Prostate gland (tissue), 2 donors: ENCODE measurements at places on chromosomes 7 and 10. TPM values are rescaled to one million over a fixed set of nuclear protein-coding genes. Genes with fewer than 3 reads are reported as not detected.

The TNRC18 gene
- total RNA-seq, result 290 TPM

The SPDYE2 gene
- 1.8 TPM for total RNA-seq

The MDFIC gene
- 17.2 TPM for total RNA-seq

The HECW1 gene
- 1.4 TPM for total RNA-seq

The FXYD4 gene
- total RNA-seq, result not detected

The GIMAP2 gene
- 16.1 TPM for total RNA-seq

The TMEM229A gene
- total RNA-seq, result not detected

The TMEM236 gene
- total RNA-seq, result 0.14 TPM

The CALHM1 gene
- not detected for total RNA-seq

The MMRN2 gene
- 26.1 TPM for total RNA-seq

- DNase-seq, result no peak
These were observed 39.4 kb upstream of the ATOH7 start for GRCh38 chr10:68271196-68271882.

DNA sequence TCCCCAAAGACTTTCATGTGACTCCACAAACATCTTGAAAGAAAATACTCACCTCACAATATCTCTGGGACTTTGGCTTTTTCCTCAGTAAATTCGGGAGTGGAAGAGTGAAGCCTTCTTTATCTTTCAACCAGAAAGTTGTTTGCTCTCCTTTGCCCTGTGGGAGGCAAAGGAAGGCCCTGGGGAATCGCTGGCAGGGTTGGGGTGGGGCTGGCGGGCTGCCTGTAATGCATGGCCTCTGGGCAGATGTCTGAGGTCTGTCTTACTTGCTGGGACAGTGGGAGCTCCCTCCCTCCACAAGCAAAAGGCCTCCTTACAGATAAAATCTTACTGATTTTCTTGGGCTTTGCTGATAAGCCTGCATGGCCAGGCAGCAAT is 24.9 kb downstream of the TECTB start:
- DNase-seq, result no peak

- DNase-seq, result no peak
These were observed 413.5 kb downstream of the NRG3 start for GRCh38 chr10:82288461-82288881.

DNA sequence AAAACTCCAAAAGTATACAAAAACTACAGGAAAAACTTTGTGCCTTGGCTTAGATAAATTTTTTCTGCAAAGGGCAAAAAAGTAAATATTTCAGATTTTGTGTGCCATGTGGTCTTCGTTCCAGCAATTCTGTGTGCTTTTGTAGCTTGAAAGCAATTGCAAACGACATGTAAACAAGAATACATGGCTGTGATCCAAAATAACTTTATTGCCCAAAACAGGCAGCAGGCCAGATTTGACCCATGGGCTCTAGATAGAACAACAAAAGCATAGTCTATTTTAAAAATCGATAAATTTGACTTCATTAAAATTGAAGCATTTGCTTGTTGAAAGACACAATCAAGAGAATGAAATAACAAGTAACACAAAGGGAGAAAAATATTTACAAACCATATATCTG is 336.6 kb downstream of the HPSE2 start:
- no peak for DNase-seq

DNA sequence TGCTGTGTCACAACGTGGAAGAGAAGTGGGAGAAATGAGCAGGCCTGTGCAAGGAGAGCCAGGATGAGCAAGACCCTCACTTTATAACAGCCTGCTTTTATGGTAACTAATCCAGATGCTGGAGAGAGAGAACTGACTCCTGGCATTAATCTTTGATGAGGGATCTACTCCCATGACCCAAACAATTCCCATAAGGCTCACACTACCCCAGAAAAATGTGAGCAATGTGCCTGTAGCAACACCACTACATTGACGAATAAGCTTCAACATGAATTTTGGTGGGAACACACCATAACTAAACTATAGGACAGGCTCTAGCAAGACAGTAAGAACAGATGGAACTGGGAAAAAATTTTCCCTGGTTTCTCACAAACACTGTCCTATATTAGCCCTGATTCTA is 173.6 kb upstream of the PRSS58 start:
- DNase-seq, result no peak

GRCh38 chr10:84605802-84606201 is 277.4 kb downstream of the CCSER2 start:
- DNase-seq, result no peak

GRCh38 chr7:131027287-131027773 is 293.3 kb upstream of the KLF14 start:
- DNase-seq, result no peak

GRCh38 chr10:14781763-14782162 is 7.1 kb upstream of the FAM107B start:
- DNase-seq, result no peak

DNA sequence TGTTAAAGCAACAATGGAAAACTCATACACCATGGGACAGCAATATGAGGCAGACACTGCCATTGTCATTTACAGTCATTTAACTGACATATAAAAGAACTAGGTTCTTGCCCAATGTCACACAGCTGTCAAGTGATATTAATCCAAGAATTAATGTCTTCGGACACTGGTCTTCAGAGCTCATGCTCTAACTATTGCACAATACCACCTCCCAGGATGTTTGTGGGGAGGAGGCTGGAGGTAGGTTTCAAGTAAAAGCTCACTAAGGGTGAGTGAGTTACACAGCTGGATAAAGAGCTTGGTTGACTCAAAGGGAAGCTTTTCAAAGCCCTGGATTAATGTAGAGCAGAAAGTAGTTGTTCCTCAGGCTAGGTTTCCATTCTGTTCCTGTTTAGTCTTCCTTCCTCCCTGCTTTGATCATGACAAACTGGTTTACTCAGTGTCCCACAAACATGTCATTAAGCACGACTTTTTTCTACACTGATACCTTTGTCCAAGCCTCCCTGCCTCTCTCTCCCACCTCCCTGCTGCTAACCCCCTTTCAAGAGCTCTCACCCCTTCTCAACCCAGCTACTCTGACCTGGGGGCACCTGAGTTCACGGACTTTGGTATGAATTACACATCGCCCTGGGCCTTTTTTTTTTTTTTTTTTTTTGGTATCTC is 987 bp upstream of the EXOC6 start:
- DNase-seq, result no peak

- DNase-seq, result peak; percentile 44
These were observed 105.2 kb upstream of the PPIF start for GRCh38 chr10:79241990-79242619.

- no peak for DNase-seq
These were observed 7.8 kb downstream of the C1GALT1 start for GRCh38 chr7:7190142-7190541.

GRCh38 chr7:98323597-98324322 is 42.3 kb downstream of the BRI3 start:
- DNase-seq, result no peak

- DNase-seq, result no peak
These were observed 94.8 kb downstream of the TCERG1L start for GRCh38 chr10:131216681-131217230.

- no peak for DNase-seq
These were observed 58.3 kb downstream of the MALSU1 start for GRCh38 chr7:23357190-23358093.

DNA sequence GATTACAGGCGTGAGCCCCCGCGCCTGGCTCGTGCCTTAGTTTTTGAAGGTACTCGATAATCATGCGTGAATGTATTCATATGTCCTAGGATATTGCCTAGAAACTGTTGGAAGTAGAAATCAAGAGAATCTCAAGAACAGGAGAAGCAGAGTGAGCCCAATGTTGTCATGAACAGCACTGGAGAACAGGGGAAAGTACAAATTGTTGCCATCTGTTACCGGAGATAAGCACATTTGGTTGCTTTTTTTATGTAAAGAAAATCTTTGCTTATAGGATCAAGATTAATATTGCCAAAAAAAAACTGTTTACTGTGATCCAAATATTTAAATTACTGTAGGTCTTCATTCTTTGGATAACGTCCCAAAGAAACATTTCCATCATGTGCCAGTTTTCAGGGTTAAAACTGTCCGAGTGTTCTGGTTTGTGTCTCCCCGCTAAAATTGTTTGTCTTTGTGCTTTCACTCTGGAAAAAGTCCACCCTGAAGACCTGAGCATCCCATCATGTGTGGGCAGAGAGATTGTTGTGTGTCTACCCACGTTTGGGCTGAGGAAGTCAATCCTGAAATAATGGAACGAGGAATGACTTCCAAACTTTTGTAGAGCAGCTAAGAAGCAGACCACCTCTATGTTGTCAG is 95.7 kb upstream of the CELF2 start:
- no peak for DNase-seq

DNA sequence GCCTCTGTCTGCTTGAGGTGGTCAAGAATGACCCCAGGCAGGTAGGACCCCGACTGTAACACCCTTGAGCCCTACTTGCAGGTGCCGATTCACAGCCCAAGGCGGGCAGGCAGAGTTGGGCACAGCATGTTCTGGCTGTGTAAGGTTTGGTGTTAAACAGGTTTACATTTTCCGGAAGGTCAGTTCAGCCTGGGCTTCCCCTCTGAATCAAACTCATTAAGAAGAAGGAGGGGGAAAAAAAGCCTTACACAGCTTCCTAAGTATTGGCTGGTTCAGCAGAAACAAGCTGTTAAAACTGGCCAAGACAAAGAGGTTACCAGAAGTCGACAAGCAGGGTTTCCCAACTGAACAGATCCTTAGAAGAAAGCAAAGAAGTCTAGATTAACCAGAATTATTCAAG is 132.7 kb downstream of the PRPF18 start:
- peak; percentile 32 for DNase-seq

GRCh38 chr7:139721821-139722220 is 56.0 kb downstream of the HIPK2 start:
- DNase-seq, result no peak

DNA sequence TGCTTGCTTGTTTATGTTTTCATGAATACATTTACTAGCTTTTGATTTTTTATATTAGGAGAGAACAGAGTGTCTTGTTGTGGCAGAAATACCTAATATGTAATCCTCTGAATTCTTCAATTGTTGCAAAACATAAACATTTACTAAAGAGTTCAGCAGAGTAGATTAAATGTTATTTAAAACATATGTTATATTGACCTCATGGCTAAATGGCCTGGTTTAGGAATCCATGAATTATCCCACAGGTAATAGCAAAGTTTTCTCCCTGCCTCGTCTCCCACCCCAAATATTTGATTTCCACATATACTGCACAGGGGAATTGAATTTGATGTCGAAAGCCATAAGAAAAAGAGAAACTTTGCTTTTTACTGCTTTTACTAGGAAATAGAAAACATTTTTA is 111.8 kb downstream of the ADK start:
- DNase-seq, result no peak

DNA sequence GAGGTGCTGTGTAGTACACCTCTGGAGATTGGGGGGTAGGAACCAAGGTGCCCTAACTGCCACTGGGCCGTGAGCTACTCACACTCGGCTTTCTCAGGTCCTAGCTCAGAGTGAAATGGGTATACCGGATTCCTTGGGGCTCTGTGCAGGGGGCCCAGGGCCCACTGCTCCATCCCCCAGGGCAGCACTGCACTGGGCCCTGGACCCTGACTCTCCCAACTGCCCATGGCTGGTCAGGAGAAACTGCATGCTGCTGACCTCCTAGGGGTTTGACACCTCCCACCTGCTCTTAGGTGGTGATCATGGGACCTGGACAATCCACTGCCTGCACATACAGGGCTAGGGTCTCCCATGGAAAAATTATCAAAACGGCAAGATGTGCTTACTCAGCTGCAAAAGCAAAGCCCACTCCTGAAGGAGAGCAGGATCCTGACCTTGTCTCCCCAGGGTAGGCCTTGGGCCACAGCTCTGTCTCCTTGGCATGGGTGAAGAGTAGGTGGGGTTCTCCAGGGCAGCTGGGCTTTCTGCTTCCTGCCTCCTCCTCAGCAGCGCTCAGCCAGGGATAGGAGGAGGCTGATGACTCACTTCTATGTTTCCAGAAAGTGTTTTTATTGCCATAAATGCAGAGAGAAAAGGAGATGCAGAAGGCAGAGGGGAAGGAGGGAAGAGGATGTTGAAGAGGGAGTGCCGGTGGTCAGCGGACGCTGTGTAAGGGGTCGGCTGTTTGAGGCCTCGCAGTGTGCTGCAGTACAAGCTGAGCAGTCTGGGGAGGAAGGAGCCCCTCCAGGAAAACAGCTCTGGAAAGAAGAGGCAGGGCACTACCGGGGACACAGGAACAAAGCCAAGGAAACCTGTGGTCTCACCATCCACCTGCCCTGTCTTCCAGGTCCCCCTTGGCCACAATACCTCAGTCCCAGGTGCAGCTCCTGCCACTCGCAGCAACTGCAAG is 107.8 kb downstream of the ARHGAP22 start:
- peak; percentile 1 for DNase-seq

DNA sequence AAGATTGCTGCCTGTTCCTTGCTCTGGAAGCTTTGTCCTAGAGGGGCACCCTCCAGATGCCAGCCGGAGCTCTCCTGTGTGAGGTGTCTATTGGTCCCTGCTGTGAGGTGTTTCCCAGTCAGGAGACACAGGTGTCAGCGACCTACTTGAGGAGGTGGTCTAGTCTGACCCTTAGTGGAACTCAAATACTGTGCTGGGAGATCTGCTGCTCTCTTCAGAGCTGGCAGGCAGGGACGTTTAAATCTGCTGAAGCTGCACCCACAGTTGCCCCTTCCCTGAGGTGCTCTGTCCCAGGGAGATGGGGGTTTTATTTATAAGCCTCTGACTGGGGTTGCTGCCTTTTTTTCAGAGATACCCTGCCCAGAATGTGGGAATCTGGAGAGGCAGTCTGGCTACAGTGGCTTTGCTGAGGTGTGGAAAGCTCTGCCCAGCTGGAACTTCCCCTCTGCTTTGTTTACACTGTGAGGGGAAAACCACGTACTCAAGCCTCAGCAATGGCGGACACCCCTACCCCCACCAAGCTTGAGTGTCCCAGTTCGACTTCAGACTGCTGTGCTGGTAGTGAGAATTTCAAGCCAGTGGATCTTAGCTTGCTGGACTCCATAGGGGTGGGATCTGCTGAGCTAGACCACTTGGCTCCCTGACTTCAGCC is 119.2 kb downstream of the PPP1R9A start:
- no peak for DNase-seq

GRCh38 chr7:9204571-9204970 is 771.2 kb downstream of the NXPH1 start:
- DNase-seq, result no peak

GRCh38 chr7:138980563-138981291 is 462 bp downstream of the KIAA1549 start:
- no peak for DNase-seq

DNA sequence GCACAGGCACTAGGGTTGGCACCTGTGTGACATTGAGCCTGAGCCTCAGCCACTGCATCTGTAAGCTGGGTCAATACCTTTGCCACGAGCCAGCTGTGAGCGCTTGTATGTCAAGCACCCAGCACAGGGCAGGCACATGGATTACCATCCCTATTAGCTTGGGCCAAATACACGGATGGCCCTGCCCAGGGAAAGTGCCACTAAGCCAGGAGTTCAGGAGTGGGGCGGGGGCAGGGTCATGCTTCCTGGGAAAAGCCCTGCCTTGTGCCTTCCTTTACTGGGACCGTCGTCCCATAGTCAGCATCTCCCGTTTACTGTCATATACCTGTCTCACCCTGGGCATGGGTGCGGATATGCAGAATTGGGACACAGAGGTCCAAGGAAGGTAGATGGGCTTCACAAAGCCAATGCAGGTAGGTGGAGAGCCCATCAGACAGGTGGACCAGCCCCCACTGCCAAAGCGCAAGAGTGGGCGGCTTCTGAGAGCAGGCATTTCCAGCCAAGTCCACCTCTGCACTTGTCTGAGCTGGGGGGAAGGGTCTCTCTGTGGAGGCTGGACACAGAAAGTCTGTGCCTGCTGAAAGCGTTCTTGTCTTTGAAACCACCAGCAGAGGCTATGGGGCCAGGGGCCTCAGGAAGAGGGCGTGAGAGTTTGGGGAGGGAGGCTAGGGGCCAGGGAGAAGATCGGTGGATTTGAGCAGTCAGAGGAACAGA is 72.6 kb downstream of the VWA2 start:
- DNase-seq, result no peak
